ENCODE measurements at places on chromosomes 6 and 20.

- DNase-seq = no peak
Observed at GRCh38 chr6:75178757-75179156, 27.1 kb downstream of the COL12A1 start.

DNA sequence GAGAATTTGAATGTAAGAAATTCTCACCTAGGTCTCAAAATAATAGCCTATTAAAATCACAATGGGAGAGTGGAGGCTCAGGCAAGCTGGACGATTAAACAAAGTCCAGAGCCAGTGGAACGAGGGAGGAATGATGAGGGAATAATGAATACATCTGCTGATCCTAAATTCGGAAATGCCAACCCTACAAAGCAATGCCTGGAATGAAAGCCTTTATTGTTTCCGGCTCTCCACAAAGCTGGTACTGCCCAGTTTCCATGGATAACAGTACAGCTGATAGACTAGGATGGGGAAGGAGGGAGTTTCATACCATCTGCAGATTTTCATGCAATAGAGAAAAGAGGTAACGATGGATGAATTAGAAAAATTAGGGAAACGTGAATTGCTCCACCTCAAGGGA lies 356.1 kb downstream of the CBLN4 start:
- no peak for DNase-seq

DNA sequence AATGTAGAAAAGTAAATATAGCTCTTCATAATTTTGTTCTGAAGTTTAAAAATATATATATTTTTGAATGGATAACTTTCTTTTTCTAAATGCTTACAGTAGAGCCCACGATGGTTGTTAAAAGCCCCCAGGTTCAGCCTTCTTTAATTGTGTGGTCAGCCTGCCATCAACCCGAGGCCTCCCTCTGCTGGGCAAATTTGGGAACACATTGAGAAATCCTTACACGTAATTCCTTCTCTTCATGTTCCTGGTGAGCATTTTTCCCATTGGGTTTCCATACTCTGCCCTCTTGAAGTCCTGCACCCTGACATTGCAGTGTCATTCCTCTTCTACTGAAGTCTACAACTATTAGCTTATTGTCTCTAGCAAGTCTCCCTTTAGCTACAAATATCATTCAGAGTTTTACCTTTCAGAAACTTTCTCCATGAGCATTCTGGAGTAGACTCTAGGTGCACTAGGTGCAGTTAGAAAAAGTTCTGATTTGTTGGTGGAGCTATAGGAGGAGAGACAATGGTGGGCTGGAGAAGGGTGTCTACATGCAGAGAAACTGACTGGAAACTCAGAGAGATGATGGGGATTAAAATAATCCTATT lies 40.6 kb downstream of the TRIM38 start:
- DNase-seq = peak; percentile 62

GRCh38 chr20:36251426-36251825 lies 15.1 kb downstream of the AAR2 start:
- no peak for DNase-seq

DNA sequence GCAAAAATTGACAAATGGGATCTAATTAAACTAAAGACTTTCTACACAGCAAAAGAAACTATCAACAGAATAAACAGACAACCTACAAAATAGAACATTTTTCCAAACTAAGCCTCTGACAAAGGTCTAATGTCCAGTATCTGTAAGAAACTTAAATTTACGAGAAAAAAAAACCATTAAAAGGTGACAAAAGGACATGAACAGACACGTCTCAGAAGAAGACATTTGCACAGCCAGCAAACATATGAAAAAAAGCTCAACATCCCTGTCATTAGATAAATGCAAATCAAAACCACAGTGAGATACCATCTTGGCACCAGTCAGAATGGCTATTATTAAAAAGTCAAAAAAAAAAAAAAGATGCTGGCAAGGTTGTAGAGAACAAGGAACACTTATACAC lies 70.6 kb upstream of the GRIK2 start:
- DNase-seq = no peak

DNA sequence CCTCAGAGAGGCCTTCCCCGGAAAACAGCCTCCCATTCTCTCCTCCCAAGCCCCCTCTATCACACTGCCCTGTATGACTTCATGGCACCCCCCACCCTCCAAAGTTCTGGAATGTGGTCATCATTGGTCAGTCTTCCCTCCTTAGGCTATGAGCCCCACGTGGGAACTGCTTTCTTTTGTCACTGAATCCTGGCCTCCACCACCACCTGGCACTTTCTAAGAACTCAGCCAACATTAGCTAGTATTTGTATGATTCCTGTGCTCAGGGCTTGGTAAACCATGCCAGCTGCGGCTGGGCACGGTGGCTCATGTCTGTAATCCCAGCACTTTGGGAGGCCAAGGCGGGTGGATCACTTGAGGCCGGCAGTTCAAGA lies 8.4 kb upstream of the E2F1 start:
- no peak for DNase-seq

DNA sequence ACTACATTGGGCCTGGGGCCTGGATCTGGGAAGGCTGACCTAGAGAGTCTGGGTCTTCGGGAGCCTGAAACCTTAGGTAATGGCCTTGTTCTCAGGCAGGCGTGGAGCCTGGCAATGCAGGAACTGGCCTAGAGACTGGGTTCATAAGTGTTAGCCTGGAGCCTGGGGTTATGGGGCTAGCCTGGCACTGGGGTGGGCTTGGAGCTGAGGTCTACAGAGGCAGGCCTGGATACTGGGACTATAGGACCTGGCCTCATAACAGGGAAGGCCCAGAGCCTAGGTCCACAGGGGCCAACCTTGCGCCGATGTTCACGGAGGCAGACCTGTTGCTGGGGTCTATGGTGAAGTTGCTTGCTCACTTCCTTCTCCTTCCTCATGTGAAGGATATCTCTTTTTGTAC lies 843.8 kb upstream of the GJE1 start:
- no peak for DNase-seq

DNA sequence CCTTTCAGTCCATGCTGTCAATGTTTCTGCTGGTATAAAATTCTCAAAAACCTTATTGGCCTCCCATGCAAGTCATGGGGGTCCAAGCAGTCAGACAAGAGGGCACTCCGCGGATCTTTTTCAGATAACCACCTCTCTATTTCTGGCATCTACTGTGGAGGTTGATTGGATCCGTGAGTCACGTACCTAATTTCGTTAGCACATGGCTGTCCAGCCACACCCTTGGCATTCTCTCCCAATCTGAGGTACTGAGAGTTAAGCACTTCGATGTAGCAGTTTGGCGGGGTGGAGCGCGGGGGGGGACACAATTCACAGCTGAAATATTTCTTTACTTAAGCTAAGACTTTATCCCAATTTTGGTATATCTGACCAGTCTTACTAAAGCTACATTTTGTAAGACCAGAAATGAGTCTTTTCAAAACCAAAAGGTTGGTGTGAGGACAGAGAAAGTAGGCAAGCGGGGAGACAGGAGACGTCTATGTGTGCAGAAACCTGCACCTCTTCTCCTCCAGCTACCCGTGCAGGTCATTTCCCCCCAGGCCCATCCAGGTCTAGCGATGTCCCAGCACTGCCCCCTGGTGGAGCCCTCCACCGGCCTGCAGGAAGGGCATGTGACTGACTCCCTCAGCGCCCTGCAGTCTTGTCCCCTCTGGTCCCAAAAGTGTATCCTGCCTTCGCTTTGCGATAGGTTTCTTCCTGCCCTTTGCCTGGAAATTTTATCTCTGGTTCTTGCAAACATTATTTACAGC lies 113.1 kb downstream of the ADAT2 start:
- peak; percentile 43 for DNase-seq

DNA sequence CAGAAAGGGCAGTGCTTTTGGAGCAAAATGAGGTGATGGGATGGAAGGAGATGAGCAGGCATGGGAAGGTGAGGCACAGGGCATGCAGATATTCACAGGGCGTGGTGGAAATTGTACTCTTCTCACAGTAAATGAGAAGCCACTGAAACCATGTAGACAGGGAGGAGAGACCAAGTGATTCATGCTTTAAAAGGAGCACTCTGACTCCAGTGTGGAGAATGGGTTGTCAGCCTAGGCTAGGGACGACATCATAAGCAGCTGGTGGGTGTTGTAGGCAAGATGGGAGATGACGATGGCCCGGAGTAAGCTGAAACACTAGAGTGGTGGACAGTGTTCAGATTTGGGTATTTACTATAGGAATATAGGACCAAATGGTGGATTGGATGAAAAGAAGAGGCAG lies 18.4 kb downstream of the PDE7B start:
- no peak for DNase-seq

DNA sequence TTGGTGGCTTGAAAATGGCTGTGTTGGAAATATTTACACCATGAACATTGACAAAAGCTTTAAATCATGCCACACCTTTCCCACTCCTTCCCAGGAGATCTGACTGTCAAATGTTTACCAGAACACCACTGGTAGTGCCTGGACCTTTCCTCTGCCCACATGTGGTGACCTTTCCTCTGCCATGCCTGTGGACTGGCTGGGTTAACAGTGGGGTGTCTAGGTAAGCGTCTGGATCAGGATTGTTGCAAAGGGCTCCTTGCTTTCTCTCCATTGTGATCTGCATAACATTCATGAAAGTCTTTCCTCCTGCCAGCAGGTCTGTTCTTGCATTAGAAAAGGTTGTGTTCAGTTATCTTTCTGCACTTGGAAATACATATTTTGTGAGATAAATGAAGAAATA lies 572.7 kb downstream of the DHX35 start:
- no peak for DNase-seq

- no peak for DNase-seq
Observed at GRCh38 chr6:129111853-129112252, 228.9 kb downstream of the LAMA2 start.

GRCh38 chr20:3658019-3658715 lies 5.0 kb downstream of the GFRA4 start:
- DNase-seq = no peak

- DNase-seq = no peak
Observed at GRCh38 chr6:39188098-39188450, 41.2 kb downstream of the KCNK5 start.

- no peak for DNase-seq
Observed at GRCh38 chr6:10720265-10720959, 2.5 kb upstream of the TMEM14C start.

GRCh38 chr6:169243661-169244060 lies 10.0 kb downstream of the THBS2 start:
- no peak for DNase-seq

GRCh38 chr6:30156774-30157173 lies 4.2 kb downstream of the TRIM10 start:
- no peak for DNase-seq

DNA sequence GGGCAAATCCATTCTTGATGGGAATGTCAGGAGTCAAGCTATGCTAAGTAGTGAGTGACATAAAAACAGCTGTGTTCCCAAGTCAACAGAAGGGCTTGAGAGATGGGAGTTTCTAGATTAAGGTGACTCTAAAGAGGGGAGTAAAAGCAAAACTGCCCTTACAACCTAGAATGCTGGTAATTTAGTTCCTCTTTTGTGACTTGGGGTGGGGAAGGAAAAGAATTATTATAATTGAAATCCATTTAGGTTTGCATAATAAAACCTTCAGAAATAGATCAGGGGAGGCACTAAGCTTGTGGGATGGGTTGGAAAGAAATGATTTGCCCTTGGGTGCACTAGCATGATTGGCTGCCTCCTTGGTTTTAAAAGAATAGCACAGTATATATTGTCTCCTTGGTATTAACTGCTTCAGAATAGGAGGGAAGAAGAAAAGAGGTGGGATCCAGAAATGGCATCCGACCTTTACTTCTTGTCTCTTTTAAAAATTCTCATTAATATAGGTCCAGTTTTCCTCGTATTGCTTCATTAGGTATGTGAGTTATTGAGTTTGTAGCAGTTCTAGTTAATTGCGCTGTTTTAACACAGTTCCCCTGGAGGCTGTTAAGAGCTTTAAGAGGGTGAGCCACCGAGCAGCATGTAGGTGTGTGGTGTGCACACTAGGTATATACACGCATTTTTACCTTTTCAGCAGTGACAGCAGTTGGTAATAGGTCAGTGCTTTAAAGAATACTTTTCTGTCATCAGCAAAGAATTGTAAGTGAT lies 95.3 kb upstream of the VSTM2L start:
- no peak for DNase-seq

- peak; percentile 38 for DNase-seq
Observed at GRCh38 chr6:73803562-73804241, 107.7 kb downstream of the CD109 start.

DNA sequence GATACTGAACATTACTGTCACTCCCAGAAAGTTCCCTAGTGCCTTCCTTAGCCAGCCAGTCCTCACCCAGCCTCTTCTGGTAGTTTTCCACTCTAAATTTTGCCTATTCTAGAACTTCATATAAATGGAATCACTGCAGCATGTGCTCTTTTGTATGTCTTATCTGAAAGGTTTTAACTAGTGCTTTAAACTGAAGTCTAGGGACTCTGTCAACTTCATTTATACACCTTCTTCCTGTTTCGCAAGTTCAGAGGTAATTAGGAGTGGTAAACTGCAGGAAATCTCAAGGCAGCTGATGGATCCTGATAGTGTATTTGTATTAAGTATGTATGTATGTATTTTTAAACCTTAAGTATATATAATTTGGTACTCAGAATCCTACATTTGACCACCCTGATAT lies 94.3 kb downstream of the TCP11 start:
- no peak for DNase-seq

DNA sequence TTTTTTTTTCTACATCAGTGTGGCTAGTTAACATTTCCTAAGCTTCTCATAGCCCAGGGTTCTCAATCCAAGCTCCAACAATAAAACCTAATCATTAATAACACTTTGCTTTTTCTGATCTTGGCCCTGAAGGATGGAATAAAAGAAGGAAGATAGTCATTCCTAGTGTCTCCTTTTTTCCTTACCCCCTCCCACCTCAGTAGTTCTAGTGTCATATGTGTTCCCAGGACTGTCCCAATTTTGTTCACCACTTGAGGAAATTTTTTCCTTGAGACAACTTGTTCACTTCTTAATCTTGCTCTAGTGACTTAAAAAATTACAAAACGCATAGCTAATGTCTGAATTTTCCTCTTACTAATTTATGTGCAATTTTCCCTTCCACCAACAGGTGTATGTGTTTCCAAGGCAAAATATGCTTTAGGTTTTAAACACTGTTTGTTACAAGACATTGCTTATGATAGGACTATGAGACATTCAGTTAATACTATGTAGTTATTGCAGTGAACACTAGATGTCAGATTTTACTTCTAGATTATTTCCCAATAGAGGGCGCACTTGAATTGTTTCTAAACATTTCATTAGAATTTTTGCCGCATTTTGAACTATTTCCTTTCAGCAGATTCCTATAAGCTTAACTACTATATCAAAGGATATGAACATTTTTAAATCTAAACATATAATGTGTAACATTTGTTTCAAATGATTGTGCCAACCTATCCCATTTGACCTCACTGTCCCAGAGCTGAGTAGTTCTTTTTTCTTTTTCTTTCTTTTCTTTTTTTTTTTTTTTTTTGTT lies 18.5 kb upstream of the C6orf141 start:
- DNase-seq = peak; percentile 67

Measured in NCI-H524 (cell line).